ENCODE measurements at places on chromosomes 2 and 18. TPM values are rescaled to one million over a fixed set of nuclear protein-coding genes. Genes with fewer than 3 reads are reported as not detected.
A peak's percentile ranks its signal among the peaks of the same experiment; 100 is the strongest.

GRCh38 chr2:161030260-161031063 is 129.8 kb upstream of the TANK start:
- DNase-seq, result no peak

DNA sequence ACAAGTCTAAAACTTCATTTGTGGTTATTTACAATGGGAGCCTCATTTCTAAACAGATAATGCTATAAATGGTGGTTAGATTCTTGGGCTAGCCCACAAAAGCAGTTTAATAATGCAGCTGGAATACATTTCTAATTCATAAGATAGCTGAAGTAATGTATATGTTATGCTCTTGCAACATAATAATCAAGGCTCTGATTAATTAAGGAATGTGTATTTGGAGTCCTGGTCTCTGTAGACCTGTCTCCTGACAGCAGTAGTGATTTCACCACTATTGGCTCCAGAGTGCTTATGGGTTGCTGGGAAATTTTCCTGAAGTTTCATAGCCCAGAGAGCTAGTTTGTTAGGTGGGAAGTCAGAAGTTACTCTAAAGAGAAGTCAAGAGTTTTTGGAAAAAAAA is 21.3 kb upstream of the CDC42EP3 start:
- no peak for DNase-seq

GRCh38 chr2:14616950-14617349 is 15.6 kb upstream of the LRATD1 start:
- DNase-seq, result no peak

DNA sequence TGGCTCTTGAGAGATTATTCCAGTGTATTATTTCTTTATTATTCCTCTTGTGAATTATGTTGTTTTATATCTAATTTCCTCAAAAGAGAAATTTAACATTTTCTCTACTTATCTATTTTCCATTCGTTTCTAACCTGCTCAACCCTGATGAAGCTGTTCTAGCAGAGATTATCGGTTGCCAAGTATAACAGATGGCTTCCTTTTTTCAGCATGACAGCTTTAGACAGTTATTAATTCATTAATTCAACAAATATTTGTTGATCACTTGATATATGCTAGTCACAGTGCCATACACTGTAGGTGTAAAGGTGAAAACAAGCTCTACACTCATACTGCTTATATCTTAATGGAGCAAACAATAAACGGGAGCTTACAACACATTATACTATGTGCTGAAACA is 137.9 kb upstream of the UBE2E3 start:
- DNase-seq, result no peak

GRCh38 chr2:234973008-234973407 is 21.2 kb downstream of the SH3BP4 start:
- no peak for DNase-seq

The RGPD4 gene
- 0.19 TPM for total RNA-seq

DNA sequence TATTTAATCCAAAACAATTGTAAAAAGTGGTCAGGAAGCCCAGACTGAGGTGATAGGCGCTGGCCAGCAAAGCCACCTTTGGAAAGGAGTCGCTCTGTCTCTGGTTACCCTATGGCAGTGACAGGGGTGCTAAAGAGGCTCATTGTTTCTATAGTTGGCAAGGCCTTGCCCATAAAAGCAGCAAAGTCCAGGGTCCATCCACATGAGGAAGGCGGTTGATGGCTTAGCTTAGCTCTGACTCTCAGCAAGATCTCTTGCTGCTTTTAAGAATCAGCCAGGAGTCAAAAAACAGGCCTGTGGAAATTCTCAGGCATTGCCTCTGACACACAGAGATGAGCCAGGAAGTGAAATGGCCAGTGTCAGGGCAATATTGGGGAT is 57.8 kb upstream of the CYP26B1 start:
- no peak for DNase-seq

The CCDC85A gene
- 0.76 TPM for total RNA-seq

The ZNF514 gene
- 11.5 TPM for total RNA-seq

DNA sequence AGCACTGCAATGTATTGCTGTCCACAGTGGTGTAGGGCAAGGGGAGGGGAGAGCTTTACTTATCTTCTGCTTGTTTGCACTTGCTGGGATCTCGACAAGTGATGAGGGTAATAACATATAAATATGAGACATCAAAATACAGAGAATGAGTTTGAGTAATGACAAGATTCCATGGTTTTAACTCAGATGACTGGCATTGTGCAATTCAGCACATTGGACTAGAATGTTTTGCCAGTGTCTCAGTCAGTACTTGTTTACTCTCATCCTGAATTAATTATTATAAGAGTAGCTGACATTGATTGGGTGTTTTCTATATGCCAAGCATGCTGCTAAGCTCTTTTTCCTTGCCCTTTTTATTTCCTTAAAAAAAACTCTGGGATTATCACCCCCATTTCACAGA is 306.7 kb upstream of the MMADHC start:
- no peak for DNase-seq

- no peak for DNase-seq
These were observed 17.6 kb downstream of the OSBPL6 start for GRCh38 chr2:178211943-178212342.

- DNase-seq, result no peak
These were observed 8.0 kb downstream of the TEX261 start for GRCh38 chr2:70986499-70987189.

- no peak for DNase-seq
These were observed 12.5 kb upstream of the ITGA4 start for GRCh38 chr2:181444654-181445053.

The HTRA2 gene
- 42.9 TPM for total RNA-seq

DNA sequence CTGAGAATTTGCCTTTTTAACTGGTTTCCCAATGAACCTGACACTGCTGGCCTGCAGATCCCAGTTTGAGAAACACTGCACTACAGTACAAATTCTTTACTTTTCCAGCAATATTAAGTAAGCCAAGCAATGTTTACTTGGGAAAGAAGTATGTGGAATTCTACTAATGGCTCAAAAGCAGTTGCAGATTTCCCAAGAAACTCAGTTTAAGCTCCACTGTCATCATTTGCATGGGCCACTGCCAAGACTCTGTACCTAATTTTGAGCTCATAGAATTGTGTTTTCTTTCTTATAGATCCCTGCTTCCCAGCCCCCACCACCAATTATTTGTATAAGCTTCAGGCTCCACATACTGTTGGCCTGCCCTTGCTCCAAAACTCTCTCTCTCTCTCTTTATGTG is 676.1 kb downstream of the RNF144A start:
- no peak for DNase-seq

DNA sequence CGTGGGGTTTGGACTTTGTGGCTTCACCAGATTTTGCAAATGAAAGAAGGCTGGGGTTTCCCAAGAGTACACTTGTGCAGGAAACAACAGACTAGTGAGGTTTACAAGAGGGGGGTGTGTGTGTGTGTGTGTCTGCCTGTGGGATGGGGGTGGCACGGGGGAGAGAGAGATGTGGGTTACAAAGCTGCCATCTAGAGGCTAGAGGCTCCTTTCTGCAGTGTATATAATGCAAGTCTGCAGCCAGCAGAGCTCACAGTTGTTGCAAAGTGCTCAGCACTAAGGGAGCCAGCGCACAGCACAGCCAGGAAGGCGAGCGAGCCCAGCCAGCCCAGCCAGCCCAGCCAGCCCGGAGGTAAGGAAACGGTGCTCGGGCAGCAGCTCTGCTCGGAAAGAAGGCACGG is at the start of gene ACKR3:
TSS of gene ACKR3 (plus strand) at position 253 of the 401 bp plus-strand sequence. CDS start 10,641 bp downstream, outside the sequence.
- DNase-seq, result peak; percentile 94

DNA sequence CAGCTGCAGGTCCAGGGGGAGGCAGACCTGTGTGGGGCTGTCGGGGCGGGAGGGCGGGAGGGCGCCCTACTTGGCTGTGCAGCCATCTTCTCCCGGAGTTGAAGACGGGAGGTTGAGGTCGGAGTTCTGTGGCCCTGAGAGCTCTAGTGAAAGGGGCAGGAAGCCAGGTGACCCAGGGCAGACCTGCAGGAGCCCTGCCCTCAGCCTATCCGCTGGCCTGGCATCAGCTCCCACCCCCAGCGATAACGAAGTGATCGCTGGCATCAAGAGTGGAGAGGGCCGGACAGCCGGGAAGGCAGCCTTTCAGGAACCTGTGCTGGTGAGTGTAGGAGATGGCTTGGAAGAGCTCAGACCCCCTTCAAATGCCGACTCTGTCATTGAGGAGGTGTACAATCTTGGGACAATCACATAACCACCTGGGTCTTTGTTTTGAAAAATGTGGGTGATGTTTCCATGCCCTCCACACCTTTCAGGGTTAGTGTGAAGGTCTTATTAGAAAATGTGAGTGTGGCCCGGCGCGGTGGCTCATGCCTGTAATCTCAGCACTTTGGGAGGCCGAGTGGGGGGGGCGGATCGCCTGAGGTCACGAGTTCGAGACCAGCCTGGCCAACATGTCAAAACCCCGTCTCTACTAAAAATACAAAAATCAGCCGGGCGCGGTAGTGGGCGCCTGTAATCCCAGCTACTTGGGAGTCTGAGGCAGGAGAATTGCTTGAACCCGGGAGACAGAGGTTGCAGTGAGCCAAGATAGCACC is 1.3 kb downstream of the ARHGEF4 start:
- no peak for DNase-seq

The TYMS gene
- 55.7 TPM for total RNA-seq

- no peak for DNase-seq
These were observed 1076.3 kb downstream of the RPIA start for GRCh38 chr2:89767572-89768435.

GRCh38 chr18:9139400-9140039 is 2.9 kb downstream of the ANKRD12 start:
- no peak for DNase-seq

GRCh38 chr2:96760036-96760985 is at the start of gene CNNM4:
Gene CNNM4 (plus strand): TSS chr2:96760902. CDS start chr2:96761000, 98 bp downstream.
- peak; percentile 91 for DNase-seq

- no peak for DNase-seq
These were observed 195.4 kb downstream of the RNF152 start for GRCh38 chr18:61697306-61697909.

The TMEM169 gene
- 1.1 TPM for total RNA-seq

The CLEC4F gene
- total RNA-seq, result 0.09 TPM

DNA sequence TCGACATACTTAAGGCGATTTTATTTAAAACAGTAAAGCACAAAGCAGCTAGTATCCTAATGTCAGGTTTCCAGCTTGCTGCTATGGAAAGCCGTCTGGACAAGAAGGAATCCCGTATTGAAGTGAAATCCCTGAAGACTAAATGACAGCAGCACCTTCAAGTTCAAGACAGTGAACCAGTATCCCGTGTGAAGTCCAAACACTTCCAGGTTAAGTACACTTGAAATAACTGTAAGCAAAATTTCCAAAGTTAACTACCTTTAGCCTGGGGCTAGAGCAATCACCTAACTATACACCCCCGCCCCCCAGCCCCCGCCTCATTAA is 1.2 kb downstream of the MBOAT2 start:
- DNase-seq, result no peak

- no peak for DNase-seq
These were observed 734.0 kb upstream of the GCFC2 start for GRCh38 chr2:76444732-76445131.

The ZFAND2B gene
- total RNA-seq, result 57.8 TPM

The KCNF1 gene
- 0.57 TPM for total RNA-seq

- DNase-seq, result no peak
These were observed 137.7 kb downstream of the ASB1 start for GRCh38 chr2:238564286-238564920.

DNA sequence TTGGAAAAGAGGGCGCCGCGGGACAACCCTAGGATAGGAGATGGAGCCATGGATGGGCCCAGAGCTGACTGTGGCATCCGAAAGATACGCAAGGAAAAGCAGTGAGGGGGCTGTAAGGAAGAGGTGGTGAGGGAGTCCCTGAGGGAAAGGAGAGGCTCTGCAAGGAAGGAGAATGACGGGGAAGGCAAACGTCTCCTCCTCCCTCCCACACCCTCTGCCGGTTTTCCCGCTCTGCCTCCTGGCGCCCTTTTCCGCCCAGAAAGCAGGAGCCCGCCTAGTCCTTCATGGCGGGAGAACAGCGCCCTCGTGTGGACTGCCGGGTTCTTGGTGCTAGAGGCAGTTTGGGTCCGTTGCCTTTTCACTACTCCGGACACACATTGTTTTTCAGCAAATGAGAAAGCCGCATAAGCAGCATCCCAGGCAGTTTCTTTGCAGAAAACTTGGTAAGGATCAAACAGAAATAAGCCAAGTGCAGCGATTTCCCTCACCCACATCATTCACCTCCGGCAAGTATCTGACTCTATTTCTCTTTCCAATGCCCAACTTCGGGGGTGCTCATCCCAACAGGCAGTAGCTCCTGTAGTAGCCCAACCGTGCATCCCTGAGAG is 200.4 kb downstream of the INO80D start:
- peak; percentile 55 for DNase-seq

DNA sequence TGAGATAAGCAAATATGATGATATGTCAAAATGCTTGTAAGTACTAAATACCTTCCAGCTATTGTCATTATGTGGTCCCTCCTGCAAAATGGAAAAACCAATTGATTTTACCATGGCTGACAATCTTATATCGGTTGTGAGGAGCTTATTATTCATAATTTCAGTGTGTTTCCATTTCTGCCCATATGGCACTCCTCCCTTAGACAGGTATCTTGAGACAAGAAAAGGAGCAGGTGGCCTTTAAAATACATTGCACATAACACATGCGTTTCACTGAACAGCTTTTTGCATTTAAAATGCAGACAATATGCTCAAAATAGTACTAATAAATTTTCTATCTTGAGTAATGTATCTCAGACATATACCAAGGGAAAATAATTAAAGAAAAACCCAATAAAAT is 60.2 kb upstream of the SH3RF3 start:
- DNase-seq, result no peak

The ERBB4 gene
- 0.19 TPM for total RNA-seq

The CD207 gene
- 0.99 TPM for total RNA-seq

- no peak for DNase-seq
These were observed 979 bp downstream of the SLC9A2 start for GRCh38 chr2:102620332-102620731.

The BCL2 gene
- total RNA-seq, result 17.5 TPM

DNA sequence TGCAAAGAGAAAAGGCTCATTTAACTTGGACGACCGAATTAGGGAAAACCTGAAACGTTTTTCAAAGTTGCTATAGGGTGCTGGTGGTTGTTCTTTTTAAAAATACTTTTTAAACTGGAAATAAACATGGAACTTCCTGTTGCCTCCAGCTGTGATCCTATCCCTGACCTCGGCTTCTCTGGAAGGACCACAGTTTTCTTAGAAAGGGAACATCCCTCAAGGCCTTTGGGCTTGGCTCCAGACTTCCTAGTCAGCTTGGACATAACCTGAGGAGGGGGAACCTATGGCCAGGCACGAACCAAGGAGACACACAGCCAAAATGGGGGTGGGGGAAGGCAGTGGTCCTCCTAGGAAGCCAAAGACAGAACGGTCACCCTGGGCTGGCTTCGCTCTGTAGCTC is 57.7 kb downstream of the CENPO start:
- no peak for DNase-seq

The SLC23A3 gene
- 0.47 TPM for total RNA-seq

DNA sequence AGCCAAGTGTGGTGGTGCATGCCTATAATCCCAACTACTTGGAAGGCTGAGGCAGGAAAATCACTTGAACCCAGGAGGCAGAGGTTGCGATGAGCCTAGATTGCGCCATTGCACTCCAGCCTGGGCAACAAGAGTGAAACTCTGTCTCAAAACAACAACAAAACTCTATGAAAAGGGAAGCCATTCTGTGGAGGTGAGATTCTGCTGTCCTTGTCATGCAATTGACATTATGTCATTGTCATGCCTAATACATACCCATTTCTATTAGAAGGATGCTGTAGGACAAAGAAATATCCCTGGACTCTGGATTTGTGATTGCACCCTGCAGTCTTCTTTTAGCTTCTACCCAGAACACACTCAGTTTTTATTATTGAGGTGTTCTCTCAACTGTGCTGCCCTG is 8.6 kb downstream of the RASGRP3 start:
- DNase-seq, result no peak

All from thymus (tissue), 14 donors.